ENCODE measurements at places on chromosomes 5 and 9. TPM values are rescaled to one million over a fixed set of nuclear protein-coding genes. Genes with fewer than 3 reads are reported as not detected.

Gene SLC27A4
- total RNA-seq, result 49.0 TPM

Gene PCDHGA7
- not detected for total RNA-seq

Gene ACTBL2
- total RNA-seq, result not detected

DNA sequence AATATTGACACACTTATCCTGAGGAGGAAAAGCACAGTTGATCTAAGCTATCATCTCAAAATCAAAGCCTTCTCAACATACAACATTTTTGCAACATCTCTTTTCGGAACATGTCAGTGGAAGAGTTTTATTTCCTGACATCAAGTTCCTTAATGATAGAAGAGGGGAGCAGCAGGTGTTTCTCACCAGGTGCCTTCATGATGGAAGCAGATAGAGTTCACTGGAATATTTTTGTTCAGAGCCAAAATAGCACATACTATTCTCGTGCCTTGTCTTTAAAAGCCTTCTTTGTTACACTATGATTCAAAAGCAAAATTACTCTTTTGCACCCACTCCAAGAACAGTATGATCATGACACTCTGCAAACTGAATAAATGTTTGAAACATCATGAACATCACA is 176.9 kb upstream of the CCNG1 start:
- DNase-seq, result no peak

GRCh38 chr5:98679963-98680362 is 93.5 kb upstream of the RGMB start:
- DNase-seq, result no peak

DNA sequence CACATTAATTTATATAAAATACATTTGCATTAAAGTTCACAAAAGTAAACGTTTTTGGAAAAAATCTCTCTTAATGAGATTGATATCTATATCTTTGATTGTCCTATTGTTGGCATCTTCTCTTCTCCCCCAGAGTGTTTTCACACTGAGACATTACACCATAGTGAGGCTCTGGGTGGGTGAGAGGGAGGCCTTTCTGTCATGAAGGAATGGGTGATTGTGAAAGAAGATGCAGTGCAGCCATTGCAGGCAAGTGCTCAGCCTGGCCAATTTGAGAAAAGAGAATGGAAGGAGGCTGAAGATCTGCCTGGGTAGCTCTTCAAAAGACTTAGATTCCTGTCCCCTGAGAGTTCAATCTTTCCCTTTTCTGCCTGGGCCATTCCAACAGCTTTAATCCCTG is 140.8 kb downstream of the SLC12A2 start:
- no peak for DNase-seq

- no peak for DNase-seq
Observed at GRCh38 chr9:81753436-81753835, 64.1 kb upstream of the TLE1 start.

GRCh38 chr5:40410231-40410861 is 269.4 kb upstream of the PTGER4 start:
- DNase-seq, result no peak

DNA sequence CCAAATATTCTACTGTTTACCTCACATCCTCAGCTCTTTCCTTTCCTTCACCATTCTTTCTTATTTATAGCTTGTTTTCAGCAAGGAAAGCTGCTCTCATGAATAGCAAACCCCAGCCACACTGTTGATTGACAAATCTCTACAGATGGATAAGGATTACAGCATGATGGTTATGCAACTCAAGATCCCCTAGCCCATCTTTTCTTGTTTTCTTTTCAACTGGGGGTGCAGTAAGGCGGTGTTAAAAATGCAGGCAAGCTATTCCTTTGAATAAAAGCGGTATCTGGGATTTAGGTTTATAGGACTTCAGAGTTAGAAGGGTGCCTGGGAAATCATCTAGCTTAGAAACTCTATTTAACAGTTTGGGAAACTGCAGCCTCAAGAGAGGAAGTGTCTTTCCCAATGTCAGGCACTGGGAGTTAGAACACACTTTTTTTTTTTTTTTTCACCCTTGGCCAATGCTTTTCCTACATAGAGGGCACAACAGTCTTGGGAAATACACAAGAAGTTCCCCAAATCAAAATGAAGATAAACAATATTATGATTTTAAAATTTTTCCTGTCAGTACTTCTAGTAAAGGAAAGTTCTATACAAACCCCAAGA is 2.6 kb downstream of the SPARC start:
- no peak for DNase-seq

DNA sequence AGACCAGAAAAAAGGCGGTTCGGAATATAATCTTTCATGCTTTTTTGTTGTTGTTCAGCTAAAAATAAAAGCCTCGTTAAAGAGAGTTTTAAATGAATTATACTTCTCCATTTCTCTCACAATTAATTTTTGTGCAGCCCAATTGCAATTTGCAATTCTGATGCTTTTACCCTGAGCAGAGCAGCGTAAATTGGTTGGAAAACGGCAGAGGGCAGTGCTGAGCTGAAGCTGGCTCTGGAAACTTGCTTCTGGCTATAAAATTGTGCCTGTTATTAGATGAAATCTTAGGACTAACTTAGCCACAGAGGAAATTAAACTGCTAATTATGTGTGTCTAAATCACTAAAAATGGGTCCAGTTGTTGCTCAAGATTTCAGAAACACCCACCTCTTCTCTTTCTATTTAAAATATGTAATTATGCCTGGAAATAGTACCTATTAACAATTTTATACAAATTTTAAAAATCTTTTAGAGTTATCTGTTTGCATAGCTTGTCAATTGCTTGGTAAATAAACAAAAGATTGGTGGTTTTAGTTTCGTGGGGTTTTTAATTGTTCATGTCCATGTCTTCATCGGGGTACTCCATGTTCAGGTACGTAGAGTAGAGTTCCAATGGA is 441.8 kb upstream of the TLE4 start:
- DNase-seq, result peak; percentile 61

DNA sequence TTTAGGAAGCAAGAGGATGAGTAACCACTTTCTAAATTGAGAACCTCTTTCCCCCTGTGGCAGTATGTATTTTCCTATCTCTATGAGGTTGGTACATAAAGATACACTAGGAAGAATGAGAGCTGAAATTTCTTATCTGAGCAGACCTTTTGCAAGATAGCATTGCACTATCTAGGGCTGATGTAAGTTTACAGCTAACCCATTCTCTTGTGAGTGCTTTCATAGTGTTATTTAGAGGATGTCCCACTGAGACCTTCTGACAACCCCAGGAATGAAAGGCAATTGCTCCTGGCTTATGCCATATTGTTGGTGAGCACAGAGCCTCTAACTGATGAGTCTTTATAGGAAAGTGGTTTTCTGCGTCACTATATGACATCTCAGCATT is 1209.3 kb upstream of the CDH6 start:
- DNase-seq, result no peak

GRCh38 chr5:133364936-133365707 is 247.2 kb downstream of the FSTL4 start:
- no peak for DNase-seq

DNA sequence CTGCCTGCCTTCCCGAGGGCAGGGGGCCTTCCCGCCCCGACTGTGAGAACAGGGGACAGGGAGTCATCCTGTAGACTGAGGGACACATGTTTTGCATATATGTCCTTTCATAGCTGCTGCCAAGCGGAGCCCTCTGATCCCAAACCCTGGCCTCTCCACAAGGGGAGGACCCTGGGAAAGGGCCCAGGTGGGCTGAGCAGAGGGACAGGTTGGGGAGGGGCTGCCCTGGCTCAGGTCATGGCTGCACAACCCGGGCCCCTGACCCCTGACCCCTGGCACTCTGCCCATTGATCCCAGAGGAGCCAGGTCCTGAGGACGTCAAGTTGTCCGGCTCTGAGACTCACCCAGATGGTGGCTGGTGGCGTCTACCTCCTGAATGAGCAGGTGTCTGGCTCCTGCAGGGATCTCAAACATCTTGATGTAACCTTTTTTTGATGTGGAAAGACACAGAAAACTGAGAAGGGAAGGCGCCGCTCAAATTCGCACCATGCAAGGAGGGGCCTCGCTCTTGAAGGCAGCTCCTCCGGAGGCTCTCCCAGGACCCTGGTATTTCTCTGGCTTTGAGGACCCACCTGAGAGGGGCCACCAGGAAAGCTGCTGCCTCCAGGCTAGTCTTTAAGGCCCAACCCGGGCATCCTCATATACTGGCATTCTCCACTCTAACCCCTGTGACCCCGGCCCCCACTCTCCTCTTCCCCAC is 71.9 kb downstream of the ZNF354C start:
- no peak for DNase-seq

DNA sequence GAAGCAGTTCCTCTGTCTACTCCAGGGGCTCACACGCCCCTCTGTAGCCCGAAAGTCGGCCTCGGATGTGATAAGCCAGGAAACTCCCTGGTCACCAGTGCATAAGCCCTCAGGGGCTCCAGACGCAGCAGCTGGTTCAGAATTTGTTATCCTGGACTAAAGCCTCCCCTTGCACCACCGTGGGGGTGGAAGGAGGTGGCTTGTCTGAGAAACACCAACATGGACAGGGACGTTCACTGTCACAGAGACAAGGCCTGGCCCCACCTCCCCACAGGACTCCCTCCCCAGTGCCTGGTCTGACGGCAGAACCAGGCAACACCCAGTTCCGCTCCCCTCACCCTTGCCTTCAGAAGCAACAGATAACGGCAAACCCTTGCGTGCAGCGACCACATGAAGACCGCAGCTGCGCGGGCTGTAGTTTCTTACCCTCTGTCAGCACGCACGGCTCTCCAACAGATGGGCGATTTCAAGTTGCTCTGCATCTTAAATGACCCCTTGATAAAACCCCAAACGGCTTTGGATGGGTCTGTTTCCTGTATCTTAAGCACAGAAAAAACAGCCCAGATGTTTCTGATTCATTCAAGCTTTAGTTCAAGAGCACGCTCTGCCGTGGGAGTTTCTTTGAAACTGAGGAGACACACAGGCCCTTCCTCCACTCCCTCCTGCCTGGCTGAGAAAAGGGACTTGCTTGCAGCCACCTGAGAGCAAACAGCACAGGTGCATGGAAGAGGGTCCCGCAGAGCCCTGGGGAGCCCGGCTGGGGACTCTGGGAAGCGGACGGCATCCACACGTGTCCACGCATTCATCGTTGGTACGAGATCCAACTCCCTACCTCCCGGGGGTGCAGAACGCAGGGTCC is 44.7 kb upstream of the NKD2 start:
- DNase-seq, result no peak

DNA sequence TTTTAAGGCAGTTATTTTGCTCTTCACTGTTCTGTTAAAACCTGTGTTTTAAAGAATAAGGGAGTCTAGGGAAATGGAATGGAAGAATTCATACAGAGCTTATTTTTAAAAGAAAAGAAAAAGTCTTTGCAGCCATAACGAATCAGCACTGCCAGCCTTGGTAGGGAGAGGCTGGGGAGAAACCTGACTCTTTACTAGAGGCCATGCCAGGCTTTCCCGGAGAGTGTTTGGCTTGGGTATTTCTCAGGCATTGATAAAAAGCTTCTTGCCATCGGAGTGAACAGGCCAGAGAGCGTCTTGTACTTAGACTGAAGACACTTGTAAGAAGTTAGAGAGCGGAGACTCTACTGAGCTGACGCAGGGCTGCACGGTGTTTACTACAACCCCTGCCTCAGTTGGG is 72.7 kb upstream of the NFIL3 start:
- DNase-seq, result no peak

Data from G401 (cell line).